ENCODE measurements at places on chromosomes 16 and 17.

DNA sequence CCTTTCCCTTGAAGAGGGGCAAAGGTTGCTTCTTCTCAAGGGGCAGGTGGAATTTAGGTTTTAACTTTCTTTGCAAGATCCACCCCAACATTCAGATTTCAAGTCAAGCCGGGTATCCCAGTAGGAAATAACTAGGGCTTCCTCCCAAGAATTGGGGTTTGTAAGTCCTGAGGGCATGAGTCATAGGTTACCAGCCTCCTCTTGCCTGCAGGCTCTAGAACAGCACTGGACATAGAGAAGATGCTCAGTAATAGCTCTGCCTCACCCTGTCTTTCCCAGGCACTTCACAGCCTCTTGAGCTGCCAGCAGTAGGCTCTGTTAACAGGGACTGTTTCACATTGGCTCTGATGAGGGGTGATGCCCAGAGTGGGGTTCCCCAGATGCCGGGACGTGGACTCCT, 35.8 kb upstream of the ZFP90 start:
- no peak for DNase-seq

DNA sequence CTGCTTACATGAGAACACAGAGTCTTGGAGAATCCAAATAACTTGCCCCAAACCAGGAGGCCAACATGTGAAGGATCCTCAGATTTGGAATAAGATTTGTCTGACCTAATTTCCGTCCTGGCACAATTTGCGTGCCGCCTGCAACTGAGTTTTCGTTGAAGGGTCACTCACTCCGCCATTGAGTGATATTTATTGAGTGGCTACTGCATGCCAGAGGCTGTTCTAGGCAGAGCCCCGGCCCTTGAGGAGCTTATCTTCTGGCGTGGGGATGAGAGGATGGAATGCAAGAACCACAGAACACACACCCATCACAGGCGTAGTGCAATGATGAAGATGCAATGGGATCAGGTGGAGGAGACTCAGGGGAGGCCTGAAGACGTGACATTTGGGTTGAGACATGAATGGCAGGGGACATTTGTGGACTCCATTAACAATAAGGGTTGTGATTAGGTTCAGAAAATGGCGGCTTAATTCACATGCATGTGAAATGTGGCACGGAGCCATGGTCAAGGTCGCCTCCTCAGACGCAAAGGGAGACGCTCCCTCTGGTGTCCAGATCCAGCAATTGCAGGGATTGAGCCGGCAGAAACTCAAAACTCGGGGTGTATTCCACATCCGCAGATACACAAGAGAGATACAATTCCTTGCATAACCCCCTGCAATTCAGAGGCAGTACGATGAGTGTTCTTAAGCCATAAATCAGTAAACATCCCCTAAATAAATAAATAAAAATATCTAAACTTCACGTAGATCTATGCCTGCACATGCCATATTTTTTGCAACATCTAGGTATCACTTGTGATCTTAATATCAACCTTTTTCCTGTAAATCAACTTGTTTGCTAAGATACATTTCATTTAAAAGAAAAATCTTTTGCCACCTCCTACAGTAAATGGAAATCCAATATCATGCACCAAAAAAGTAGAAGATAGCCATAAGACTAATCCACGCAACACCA, 57.9 kb upstream of the CACNG4 start:
- DNase-seq = peak; percentile 74

DNA sequence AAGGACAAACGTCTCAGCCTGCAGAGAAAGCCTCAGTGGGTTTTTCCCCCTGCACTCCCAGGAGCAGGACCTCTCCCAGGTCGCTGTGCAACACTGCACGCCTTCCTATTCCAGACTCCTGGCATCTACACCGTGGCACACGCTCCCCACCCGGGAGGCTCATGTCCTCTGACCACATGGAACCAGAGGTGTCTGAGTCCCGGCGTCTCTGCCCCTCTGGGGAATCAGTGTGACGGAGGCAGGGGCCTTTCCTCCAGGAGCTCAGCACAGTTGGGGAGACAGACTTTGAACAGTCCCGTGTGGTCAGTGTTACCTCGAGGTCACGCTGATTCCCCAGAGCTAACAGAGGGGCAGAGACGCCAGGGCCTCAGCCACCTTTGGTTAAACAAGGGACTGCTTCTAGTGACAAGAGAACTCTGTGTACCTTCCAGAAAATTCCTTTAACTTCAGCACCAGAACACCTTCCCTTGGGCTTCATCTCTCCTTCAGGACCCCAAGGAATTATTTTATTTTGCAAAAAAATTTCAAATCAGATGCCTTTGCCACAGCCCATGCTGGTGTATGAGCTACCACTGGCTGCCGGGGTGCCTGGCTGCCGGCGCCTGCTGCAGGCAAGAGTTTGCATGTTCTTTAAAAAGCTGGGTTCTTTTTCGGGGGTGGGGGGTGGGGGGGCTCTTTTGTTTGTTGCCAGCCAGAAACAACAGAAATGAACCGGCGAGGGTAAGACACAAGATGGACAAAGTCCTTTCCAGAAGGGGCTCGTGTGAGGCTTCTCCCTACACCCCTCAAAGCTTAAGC, 6.6 kb downstream of the CANT1 start:
- no peak for DNase-seq

GRCh38 chr17:27805520-27806146, 5.3 kb upstream of the NOS2 start:
- peak; percentile 16 for DNase-seq

DNA sequence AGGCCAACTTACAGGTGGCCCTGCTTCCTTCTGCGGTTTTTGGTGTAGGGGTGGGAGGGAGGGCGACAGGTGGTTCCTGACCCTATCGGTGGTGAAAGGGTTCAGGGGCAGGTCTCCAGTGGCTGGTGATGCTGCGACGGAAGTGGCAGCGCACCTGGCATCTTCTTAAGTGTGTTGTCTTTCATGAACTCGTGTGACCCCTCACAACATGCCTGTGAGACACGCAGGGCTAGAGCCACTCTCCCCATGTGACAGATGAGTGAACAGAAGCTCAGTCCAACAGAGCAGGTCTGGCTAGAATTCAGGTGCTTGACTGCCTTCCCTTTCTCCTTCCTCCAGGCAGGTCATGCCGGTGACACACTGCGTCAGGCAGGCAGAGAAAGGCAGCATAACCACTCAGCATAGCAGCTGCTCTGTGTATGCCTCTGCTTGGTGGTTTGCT, 8.0 kb downstream of the TNFAIP1 start:
- no peak for DNase-seq

DNA sequence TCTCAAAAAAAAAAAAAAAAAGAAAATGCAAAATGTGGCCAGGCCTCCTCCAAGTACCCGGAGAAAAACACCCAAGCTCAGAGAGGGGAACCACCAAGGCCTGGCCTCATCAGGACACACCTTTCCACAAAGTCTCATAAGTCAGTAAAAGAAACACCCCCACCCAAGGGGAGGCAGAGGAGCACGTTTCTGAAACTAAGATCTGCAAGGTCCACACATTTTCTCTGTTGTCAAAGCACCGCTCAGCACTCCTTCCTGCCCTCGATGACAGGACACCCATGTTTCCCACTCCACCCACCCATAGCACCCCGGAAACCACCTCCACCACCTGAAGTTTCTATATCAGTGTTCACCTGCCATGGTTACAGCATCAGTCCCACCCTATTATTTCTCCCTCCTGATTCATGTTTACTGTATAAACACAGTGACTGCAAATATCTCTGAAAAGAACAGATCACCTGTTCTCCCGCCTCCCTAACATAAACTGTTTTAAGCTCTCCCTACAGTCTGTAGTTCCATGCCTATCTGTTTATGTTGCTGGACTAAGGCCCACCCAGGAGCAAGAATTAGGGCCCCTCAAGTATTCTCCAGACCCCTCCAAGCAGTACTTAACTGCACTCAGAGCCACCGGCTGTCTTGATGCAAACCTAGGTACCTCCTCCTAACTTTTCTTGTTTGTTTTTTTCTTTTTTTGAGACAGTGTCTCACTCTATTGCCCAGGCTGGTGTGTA, 2.0 kb downstream of the CORO7 start:
- no peak for DNase-seq

DNA sequence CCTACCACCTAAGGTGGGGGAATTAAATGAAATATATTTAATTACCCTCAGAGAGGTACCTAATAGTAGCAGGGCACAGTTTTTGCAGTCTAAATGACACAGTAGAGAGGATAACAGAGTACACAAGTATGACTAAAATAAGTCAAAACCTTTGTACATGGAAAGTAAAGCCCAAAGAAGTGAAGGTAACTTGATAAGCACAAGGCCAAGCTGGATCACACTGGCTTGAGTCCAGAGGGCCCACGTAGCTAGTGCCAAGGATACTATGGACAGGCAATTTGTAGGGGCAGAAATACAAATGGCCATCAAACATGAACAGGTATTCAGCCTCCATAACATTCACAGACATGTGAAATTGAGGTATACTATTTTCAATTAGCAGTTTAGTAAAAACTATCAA, 7.6 kb downstream of the MYO18A start:
- DNase-seq = no peak

GRCh38 chr16:1776991-1777374, 4.0 kb upstream of the MRPS34 start:
- DNase-seq = no peak

DNA sequence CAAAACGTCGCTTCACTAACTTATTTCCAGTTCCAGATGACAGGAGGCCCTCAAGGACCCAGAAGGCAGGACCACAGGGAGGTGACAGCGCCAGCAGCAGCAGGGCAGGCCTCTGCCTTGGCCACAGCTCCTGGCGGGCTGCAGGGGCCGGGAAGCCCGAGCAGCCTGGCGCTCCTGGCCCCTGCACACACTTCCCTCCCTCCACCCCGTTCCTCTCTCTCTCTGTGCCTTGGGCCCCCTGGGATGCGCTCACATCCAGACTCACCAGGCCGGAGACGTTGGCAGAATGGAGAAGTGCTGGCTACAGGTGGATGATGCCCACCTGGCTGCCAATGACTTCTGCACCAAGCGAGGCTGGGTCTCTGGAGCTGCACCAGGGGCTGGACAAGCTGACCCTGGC, 12.7 kb downstream of the ZNF594 start:
- no peak for DNase-seq

DNA sequence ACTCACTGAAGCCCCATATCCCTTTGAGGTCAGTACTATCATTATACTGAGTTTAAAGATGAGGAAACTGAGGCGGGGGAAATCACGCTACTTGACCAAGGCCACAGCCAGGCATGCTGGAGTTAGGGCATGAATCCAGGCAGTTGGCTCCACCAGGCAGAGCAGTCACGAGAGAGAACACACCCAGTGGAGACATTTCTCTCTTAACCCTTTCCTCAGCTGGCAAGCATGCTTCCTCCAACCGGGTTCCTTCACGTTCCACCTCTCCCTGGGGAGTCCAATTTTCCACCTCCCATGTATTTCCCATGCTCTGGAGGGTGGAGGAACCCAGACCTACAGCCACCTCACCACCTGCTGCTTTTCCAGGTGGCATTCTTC, 32.8 kb downstream of the VAC14 start:
- no peak for DNase-seq

DNA sequence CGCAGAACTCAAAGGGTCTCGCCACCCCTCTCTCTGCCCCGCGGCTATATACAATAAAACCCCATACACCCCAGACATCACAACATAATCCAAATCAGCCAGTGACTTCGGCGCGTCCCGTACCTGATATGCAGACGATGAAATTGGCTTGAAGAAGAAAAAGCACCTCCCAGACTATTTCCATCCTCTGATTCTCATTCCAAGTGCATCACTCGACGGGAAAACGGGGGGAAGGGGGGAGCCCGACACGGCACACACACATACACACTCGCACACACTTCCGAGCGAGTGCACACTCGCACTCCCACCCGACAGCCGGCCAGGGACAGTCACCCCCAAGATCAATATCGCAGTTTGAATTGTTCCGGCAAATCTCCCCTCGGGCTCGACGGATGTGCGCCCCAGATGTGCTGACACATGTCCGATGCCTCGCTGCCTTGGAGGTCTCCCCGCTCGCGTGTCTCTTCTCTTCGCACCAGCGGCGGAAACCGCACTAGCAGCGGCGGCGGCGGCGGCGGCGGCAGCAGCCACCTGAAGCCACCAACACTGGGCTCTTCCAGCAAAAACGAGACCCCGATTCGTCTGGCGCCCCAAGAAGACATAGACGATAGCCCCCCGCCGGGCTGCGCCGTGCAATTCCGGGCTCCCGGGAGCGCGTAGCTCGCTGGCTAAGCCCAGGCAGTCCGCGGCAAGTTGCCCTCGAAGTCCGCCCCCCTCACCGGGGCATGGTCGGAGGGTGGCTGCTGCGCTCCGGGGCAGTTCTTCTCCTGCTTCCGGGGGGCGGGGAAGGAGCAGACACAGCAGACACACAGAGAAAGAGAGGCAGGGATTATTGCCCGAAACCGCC, 688 bp downstream of the CA10 start:
- no peak for DNase-seq

GRCh38 chr17:77308861-77309726, 168.3 kb downstream of the SEC14L1 start:
- no peak for DNase-seq

DNA sequence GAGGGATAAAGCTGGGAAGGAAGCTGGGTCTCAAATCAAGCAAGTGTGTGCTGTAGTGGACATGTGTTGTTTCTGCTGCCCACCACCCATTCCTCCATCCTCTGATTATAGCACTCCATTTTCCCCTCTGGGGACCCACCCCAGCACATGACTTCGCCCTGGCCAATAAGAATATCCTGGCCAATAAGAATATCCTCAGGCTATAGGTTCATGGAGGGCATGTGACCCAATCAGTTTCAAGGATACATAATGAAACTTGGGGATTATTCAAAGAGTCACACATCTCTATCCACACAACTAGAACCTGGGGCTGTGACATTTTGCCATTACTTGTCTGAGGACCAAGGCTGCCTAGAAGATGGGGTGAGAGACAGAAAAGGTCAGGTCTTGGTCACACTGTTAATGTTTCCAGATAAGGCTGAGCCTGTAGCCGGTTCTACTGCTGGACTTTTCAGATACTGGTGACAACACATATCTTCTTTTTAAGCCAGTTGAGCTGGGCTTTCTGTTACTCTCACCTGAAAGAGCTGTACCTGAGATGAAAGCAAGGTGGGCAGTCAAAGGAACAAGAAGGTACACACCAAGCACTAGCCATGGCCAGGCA, 33.7 kb downstream of the MYO18A start:
- DNase-seq = no peak

DNA sequence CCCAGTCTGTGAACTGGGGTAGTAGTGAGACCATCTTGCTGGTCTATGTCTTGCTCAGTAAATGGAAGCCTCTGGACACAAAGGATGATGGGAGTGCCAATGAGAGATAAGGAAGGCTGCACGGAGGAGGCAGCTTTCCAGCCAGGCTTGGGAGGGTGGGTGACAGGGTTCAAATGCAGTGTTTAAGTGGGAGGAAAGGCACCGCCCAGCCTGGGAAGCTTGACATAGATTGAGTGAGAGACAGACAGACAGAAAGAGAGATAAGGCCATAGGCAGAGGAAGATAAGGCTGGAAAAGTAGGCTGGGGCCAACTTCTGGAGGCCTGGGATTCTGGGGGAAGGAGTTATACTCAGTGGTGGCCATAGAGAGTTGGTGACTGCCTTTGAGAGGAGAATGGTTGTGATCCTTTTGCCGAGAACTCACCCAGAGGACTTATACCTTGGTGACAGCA, 7.2 kb upstream of the COL1A1 start:
- no peak for DNase-seq

DNA sequence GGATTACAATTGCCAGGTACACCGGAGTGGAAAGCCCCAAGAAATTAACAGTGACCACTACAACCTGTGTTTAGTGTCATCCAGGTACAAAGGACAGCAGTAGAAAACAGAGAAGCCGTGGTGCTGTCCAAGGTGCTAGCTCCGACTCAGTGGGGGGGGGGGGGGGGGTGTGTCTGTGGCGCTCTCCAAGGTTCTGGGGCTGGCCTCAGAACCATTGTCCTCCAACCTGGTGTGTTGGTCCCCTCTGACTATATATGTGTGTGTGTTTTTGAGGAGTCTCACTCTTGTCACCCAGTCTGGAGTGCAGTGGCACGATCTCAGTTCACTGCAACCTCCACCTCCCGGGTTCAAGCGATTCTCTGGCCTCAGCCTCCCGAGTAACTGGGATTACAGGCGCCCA, 5.8 kb upstream of the ZNF23 start:
- no peak for DNase-seq

Data from NCI-H1048 (cell line).